Activated CD4-positive, alpha-beta T cell treated with anti-CD3 and anti-CD28 coated beads for 36 hours (primary cell): ENCODE measurements at places on chromosomes 3 and 15. TPM values are rescaled to one million over a fixed set of nuclear protein-coding genes. Genes with fewer than 3 reads are reported as not detected.

The ATP10A gene
- 20.5 TPM for total RNA-seq

The USP8 gene
- total RNA-seq, result 39.8 TPM

The CFAP100 gene
- not detected for total RNA-seq

The CPN2 gene
- not detected for total RNA-seq

The HDAC11 gene
- 3.4 TPM for total RNA-seq

The PLAAT1 gene
- total RNA-seq, result not detected

The SH3GL3 gene
- not detected for total RNA-seq

The PYGO1 gene
- total RNA-seq, result not detected

DNA sequence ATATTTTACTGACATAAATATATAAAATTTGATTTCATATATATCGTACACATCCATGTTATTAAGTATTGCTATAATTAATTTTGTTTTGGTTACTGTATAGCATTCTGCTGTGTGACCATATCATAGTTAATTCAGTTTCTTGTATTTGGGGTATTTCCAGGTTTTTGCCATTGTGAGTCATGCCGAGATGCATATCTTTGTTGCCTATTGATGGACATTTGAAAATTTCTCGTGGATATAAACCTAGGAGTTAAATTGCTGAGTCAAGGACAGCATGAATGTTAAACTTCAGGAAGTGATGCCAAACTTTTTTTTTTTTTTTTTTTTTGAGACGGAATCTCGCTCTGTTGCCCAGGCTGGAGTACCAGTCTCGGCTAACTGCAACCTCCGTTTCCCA is 33.7 kb upstream of the GPR171 start:
- DNase-seq, result no peak

- peak; percentile 28 for DNase-seq
Observed at GRCh38 chr15:88476635-88477060, 9.1 kb downstream of the MRPS11 start.

- DNase-seq, result no peak
Observed at GRCh38 chr3:141410408-141410807, 42.1 kb downstream of the ZBTB38 start.

DNA sequence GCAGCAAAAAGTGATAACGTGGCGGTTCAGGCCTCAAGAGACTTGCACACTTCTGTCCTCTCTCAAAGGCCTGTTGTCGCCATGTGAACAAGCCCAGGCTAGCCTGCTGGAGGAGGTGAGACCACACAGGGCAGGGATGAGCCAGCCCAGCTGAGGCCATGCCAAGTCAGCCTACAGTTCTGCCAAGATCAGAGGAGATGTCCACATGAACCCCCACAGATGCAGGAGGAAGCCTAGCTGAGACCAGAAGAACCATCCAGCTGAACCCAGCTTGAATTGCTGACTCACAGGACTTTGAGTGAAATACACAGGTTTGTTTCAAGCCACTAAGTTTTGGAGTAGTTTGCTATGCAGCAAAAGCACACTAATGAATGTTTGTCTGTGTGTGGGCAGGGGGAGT is 50.3 kb upstream of the SEC13 start:
- no peak for DNase-seq

DNA sequence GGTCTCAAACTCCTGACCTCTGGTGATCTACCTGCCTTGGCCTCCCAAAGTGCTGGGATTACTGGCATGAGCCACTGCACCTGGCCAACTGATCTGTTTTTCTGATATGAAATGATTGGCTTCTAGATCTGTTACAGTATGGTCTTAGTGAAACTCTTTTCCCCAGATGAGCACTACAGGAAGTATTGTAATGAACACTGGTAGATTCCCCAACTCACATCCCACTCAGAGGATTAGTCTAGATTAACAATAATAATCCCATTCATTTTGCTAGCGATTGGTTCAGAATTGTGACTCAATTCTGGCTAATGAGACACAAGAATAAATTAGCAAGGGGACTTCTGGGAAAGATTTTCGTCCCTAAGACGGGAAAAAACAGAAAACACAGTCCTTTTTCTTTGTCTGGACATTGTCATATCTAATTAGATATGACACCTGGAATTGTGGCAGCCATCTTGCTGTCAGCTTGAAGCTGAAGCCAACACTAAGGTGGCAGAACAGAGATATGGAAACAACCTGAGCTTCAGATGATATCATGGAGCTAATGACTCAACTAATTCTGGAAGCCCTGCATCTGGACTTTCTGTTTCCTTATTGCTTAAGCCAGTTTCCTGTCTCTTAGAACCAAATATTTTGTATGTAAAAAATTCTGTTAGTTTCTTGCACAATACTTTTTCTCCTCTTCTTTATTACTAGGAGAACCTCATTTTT is 17.4 kb upstream of the NPTN start:
- peak; percentile 36 for DNase-seq

- no peak for DNase-seq
Observed at GRCh38 chr15:66760968-66761725, 59.1 kb downstream of the SMAD6 start.

GRCh38 chr3:134772591-134772990 is 22.5 kb upstream of the EPHB1 start:
- DNase-seq, result no peak

GRCh38 chr3:184334470-184335158 is 2.8 kb upstream of the FAM131A start:
- DNase-seq, result peak; percentile 71

- DNase-seq, result peak; percentile 52
Observed at GRCh38 chr3:71389911-71390573, 193.5 kb downstream of the FOXP1 start.

DNA sequence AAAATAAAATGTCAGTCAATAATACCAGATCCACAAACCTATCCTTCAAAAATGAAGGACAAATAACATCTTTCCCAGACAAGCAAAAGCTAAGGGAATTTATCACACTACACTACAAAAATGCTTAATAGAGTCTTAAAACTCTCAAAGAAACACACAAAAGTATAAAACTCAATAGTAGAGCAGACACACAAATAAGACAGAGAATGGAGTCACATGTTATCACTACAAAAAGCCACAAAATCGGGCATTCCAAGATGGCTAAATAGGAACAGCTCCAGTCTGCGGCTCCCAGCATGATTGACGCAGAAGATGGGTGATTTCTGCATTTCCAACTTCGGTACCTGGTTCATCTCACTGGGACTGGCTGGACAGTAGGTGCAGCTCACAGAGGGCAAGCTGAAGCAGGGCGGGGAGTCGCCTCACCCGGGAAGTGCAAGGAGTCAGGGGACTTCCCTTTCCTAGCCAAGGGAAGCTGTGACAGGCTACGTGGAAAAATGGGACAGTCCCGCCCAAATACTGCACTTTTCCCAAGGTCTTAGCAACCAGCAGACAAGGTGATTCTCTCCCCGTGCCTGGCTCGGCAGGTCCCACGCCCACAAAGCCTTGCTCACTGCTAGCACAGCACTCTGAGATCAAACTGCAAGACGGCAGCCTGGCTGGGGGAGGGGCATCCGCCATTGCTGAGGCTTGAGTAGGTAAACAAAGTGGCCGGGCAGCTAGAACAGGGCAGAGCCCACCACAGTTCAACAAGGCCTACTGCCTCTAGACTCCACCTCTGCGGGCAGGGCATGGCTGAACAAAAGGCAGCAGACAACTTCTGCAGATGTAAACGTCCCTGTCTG is 46.3 kb downstream of the SENP7 start:
- peak; percentile 82 for DNase-seq

- DNase-seq, result no peak
Observed at GRCh38 chr3:37154668-37155314, 19.6 kb downstream of the LRRFIP2 start.

GRCh38 chr15:63042877-63043334 is 359 bp downstream of the TPM1 start:
- no peak for DNase-seq

- DNase-seq, result no peak
Observed at GRCh38 chr3:96259299-96259698, 555.1 kb upstream of the EPHA6 start.

DNA sequence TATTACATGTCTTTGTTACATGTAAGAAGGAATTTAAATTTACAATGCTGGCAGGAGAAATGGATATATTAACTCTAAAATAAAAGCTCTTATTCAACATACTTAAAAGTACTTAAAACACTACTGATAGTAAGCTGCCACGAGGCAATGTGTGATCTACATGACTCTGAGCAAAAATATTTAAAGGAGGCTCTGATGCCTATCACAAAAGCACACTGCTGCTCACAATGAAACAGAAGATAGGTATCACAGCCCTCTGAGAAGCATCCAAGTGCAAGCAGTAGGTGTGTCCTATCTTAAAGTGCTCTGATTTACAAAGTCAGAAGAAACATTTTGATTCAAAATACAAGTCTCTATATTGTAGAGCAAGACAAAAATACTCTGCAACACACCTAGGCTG is 371.2 kb upstream of the WNT5A start:
- no peak for DNase-seq

GRCh38 chr3:183779896-183780465 is 45.4 kb downstream of the MAP6D1 start:
- no peak for DNase-seq

DNA sequence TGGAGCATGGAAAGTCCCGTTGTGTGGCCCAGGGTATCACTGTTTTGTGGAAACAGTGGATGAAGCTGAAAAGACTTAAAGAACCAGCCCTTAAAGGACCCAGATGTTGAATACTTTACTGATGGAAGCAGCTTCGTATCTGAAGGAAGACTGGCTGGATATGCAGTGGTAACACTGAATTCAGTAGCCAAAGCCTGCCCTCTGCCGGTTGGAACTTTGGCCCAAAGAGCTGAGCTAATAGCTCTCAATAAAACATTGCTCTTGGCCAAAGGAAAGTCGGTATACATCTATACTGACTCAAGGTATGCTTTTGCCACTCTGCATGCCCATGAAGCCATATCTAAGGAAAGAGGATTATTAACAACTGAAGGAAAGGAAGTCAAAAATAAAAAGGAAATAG is 885.4 kb downstream of the PDCD6IP start:
- DNase-seq, result peak; percentile 70

DNA sequence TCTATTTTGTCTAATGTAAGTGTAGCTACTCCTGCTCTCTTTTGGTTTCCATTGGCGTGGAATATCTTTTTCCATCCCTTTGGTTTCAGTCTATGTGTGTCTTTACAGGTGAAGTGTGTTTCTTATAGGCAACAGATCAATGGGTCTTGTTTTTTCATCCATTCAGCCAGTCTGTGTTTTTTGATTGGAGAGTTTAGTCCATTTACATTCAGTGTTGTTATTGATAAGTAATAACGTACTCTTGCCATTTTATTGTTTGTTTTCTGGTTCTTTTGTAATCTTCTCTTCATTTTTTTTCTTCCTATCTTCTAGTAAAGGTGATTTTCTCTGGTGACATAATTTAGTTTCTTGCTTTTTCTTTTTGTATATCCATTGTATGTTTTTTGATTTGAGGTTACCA is 97.1 kb downstream of the GLDN start:
- DNase-seq, result no peak

- no peak for DNase-seq
Observed at GRCh38 chr3:37912052-37912733, 50.5 kb downstream of the CTDSPL start.

DNA sequence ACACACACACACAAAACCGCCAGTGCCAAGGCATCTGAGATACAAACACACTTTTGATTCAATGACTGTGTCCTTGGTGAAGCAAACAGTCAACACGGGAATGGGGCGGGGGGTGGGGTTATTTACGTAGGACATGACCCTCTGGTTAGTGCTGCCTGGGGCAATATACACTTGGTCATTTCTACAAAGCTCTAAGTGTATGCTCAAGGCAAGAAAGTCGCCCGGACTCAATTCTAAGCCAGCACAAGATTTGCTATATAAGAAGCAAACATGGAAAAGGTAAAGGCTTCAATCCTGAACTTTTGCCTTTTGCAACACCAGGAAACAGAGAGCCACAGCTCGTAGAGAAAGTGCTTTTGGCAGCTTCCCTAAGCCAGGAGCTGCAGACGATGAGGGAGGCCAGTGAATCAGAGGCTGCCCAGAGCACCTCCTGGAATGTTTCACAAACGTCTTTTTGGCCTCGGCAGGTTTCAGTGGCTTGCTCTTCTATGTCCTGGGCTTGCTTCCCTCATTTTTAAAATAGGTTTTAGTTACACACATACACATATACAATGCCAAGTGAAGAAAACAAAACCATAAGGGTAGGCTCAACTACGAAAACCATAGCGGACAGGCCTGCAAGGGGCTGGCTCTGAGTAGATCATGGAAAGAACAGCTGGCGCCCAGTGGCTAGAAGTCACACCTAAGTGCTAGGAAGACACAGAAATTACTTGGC is 73.6 kb downstream of the TM4SF4 start:
- DNase-seq, result no peak

- DNase-seq, result no peak
Observed at GRCh38 chr3:56339671-56340070, 128.6 kb downstream of the ERC2 start.
